Lung (tissue), 17 donors: ENCODE measurements at places on chromosomes 3 and 15. TPM values are rescaled to one million over a fixed set of nuclear protein-coding genes. Genes with fewer than 3 reads are reported as not detected.

- no peak for DNase-seq
Measured at GRCh38 chr3:154844863-154845262, 235.3 kb upstream of the MME start.

- no peak for DNase-seq
Measured at GRCh38 chr15:63588826-63589225, 8.4 kb upstream of the FBXL22 start.

ACKR4 gene
- 2.7 TPM for total RNA-seq

- no peak for DNase-seq
Measured at GRCh38 chr3:165210132-165210531, 13.9 kb upstream of the SLITRK3 start.

MNS1 gene
- total RNA-seq: 6.7 TPM

DNA sequence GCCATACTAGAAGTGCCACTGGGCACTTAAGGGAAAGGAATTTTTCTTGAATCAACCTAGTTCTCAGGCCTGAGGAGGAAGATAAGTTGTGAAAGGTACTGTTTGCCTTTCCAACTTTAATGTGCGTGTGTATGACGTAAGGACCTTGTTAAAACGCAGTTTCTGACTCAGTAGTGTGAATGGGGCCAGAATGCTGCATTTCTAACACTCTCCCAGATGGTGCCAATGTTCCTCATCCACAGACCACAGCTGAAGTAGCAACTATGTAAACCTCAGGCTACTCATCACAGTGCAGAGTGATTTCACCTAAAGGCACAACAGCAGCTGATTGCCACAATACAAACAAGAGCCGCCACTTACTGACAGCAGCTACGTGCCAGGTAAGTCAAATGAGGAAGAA lies 103.6 kb downstream of the OTOL1 start:
- DNase-seq: peak; percentile 75

DNA sequence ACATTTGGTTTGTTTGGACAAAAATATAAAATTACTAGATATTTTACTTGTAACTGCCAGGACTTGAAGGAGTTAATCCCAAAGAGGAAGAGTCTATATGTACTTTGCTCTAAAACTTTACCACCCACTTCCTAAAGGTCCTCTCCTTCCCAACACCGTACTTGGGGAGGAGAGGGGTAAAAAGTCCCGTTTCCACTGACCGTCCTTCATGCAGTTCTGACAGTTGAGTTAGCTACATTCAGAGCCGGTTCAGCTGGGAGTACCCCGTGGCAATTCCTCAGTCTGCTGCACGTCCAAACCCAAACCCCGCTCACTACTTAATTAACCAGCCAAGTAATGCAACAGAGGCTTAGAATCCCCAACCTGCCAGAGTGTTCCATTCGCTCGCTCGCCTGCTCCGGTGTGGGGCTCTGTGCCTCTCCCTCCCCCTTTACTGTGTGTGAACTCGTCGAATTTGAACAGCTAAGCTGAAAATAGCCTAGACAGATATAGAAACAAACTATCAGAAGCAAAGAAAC lies 519.7 kb downstream of the FOXP1 start:
- DNase-seq: peak; percentile 49

DNA sequence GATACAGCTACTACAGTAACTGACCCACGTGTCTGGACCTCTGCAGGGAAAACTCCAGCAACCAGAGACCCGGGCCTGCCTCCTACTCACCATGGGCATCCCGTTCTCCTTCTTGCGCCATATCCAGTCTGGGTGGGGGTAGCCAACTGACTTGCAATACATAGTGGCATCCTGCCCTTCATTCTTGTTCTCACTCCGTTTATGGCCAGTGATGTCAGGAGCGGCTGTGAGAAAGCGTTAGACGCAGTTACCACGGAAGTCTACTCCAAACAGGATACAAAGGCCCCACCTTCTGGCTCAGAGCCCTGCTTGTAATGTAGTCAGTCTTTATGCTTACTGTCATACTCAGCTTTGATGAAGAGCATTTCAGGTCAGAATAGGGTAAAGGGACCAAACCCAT lies 59.6 kb downstream of the NPTN start:
- peak; percentile 51 for DNase-seq

DNA sequence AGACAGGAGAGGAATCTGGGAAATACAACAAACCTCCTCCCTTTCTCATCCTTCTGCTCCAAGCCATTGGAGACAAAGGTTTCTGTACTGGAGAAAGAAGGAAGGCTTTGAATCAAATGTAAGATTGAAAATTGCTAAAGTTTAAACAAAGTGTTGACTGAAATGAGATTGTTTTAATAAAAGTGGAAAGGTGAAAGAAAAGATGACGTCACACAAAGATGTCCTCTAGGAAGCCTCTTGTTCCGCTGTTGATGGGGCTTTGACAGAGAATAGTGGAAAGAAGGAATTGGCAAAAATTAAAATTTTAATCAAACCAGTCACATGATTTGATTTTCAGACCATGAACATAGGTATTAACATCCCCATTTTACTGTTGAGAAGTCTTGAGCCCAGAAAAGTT lies 967.6 kb downstream of the NAALADL2 start:
- DNase-seq: no peak

- DNase-seq: no peak
Measured at GRCh38 chr3:186442162-186442561, 80.1 kb upstream of the DGKG start.

DNA sequence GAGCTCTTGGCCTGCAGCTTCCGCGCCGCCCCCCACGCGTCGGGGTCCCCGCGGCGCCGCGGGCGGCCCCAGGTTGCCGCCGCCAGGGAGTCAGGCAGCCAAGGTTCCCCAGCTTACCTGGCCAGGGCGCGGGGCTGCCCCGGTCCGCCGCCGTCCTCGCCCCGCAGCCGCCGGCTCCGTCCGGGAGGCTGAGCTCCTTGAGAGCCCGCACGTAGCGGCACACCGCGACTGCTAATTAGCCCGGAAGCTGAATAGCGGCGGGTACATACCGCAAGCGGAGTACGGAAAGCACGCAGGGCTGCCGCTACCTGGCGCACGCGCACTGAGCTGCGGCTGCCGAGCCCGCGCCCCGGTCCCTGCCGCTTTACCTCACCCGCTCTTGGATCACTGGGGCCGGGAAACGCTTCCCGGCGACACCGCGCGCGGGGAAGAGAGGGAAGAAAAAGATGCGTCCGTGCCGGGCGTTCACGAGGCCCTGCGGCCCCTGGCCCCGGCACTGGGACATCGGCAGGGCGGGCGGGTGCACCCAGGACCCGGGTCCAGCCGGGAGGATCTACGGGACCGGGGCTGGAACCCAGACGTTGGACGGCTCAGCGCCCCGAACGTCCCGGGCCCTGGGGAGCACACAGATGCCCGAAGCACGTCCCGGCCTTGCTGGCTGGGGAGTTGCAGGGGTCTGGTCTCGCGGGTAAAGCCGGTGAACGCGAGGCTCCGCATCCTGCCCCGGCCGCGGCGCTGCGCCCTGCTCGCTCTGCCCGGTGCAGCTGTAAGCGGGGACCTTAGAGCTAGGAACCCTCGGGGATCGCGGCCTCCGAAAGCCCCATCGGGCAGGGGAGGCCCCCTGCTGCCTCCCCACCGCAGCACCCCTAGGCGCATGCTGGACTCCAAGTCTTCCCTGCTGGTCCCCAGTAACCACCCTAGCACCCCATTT lies at the start of gene GOLGA8B:
TSS of gene GOLGA8B (minus strand) at position 253 of the 931 bp plus-strand sequence. CDS start 47,739 bp downstream, outside the sequence.
- DNase-seq: peak; percentile 73

GRCh38 chr3:9727743-9728142 lies 3.8 kb upstream of the BRPF1 start:
- DNase-seq: no peak

DNA sequence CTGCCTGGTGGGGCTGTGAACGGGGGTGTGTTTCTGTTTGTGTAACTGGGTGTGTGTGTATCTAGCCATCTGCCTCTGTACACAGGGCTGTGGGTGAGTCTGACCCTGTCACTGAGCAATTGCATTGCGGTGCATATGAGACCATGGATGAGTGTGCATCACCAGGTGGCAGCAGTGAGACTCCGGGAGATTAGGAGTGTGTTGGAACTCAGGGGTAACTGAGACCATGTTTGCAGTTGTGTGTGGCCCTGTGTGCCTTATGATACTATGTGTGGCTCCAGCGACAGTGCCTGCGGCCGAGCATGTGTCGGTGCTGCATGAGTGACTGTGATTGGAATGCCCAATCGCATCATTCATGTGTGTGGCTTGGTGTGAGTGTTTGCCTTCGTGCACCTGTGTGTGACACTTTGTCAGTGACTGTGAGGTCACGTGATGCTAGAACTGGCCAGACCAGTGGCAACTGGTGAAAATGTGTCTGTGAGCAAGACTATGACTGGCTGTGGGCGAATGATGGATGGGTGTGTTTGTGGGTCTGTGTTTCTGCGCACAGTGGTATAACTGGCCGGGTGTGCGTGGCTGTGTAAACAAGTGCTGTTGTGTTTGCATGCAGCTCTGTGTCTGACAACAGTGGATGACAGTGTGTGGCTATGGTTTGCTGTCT lies 14.0 kb downstream of the VILL start:
- peak; percentile 79 for DNase-seq

DNA sequence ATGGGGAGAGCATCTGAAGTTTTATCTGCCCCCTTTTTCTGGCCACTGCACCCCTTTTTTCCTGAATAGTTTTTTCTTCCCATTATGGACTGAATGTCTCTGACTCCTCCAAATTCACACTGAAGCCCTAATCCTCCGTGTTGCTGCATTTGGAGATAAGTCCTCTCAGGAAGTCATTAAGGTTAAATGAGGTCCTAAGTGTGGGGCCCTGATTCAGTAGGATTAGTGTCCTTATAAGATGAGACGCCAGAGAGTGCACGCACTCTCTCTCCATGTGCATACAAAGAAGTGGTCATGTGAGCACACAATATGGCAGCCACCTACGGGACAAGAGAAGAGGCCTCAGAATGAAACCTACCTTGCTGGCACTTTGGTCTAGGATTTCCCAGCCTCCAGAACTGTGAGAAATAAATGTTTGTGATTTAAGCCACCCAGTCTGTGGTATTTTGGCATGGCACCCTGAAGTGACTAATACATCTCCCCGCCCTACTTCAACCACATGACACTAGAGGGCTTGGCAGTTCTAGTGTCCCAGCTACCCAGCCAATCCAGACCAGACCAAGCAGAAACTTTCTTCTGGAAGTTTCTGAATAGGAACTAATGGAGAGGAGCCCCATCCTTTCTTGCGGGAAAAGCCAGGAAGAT lies 191.3 kb downstream of the PDE8A start:
- no peak for DNase-seq

SATB1 gene
- 116 TPM for total RNA-seq

GATM gene
- 12.2 TPM for total RNA-seq

- no peak for DNase-seq
Measured at GRCh38 chr3:141610939-141611338, 124.1 kb downstream of the RASA2 start.

DNA sequence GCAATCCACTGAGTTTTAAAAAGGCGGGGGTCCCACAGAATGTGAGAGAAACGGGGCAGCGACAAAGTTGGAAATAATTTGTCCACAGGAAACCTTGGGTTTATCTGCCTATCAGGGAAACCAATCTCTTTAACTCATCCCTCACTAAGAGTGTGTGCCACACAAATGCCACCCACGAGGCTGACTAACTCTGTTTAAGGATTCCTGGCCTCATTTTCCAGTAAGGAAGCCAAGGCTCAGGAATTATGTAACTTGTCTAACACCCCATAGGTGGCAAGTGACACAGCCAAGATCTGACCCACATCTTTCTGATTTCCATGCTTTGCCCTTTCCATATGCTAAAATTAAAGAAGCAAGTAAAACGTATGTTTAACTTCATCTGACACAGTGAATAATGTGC lies 263.2 kb downstream of the CNTN3 start:
- DNase-seq: peak; percentile 84

- peak; percentile 60 for DNase-seq
Measured at GRCh38 chr3:71066849-71067261, 516.7 kb downstream of the FOXP1 start.

- no peak for DNase-seq
Measured at GRCh38 chr3:120475722-120476377, 25.1 kb upstream of the FSTL1 start.

- DNase-seq: no peak
Measured at GRCh38 chr3:119207512-119207875, 33.2 kb downstream of the B4GALT4 start.

GRCh38 chr15:26049900-26050657 lies 187.0 kb upstream of the ATP10A start:
- no peak for DNase-seq

WDR93 gene
- total RNA-seq: 3.8 TPM

- DNase-seq: no peak
Measured at GRCh38 chr3:111570404-111571030, 24.6 kb downstream of the ZBED2 start.

GRCh38 chr3:194983620-194984019 lies 287.3 kb downstream of the XXYLT1 start:
- DNase-seq: peak; percentile 18

GRCh38 chr3:125605756-125606155 lies 10.5 kb upstream of the OSBPL11 start:
- no peak for DNase-seq

FAM81A gene
- 2.4 TPM for total RNA-seq

- DNase-seq: peak; percentile 69
Measured at GRCh38 chr3:150407051-150407807, 869 bp upstream of the TSC22D2 start.

ILDR1 gene
- total RNA-seq: 8.9 TPM

GRCh38 chr3:10511809-10512494 lies 6.6 kb upstream of the ATP2B2 start:
- no peak for DNase-seq

DNA sequence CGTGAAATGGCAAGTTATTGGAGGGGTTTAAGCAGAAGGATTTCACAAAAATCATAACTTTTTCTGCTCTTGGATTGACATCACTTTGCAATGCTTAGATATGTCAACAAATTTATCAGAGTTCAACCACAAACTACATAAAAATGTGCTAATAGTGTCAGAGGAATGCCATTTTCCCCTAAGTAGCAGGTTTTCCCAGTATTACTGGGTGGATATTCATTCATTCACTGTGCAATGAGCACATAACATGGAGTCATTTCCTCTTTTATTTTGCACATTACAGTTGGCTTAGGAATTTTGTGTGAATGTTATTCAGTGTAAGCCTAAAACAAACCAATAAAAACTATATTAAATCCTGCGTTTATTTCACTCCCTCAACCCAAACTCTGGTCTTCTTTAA lies 537.3 kb upstream of the MCTP2 start:
- peak; percentile 3 for DNase-seq

- DNase-seq: no peak
Measured at GRCh38 chr3:94036909-94037507, 8.6 kb upstream of the STX19 start.

- DNase-seq: no peak
Measured at GRCh38 chr3:84318273-84318809, 640.4 kb upstream of the CADM2 start.

GRCh38 chr15:78093242-78094020 lies 1.1 kb downstream of the SH2D7 start:
- peak; percentile 97 for DNase-seq

- DNase-seq: no peak
Measured at GRCh38 chr3:114494498-114494897, 200.7 kb downstream of the TIGIT start.
